ENCODE measurements at places on chromosomes 6 and 20. TPM values are rescaled to one million over a fixed set of nuclear protein-coding genes. Genes with fewer than 3 reads are reported as not detected.

DNA sequence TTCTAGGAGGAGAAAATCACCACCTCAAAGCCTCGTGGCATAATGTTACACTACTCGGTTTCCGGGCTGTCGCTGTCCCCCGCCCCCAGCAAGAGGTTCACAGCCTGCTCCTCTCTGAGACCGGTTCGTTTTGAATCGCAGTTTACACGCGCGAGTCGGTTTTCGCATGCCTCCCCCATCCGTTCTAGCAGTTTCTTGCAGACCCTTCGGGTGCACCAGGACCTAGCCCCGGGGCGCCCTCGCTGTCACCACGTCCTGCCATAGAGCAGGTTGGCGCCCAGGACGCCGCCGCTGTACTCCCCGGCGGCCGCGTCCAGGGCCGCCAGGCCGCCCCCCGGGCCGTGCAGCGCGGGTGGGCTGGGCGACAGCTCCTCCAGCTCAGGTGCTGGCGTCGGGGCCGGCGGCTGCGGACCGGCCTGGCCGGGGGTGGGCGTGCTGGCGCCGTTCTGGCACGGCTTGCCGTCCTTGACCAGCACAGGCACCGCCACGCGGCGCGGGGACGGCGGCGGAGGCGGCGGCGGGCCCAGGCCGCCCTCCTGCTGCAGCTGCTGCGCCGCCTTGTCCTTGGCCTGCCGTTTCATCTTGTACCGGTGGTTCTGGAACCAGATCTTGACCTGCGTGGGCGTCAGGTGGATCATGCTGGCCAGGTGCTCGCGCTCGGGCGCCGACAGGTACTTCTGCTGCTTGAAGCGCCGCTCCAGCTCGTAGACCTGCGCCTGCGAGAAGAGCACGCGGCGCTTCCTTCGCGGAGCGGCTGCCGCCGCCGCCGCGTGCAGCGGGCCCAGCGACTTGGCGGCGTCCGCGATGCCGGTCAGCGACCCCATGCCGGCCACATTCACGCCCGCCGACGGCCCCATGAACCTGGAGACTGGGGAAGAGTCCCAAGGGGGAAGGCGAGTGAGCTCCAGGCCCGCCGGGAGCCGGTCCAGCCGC, 1.4 kb downstream of the NKX2-4 start:
- peak overlapping the region; percentile 29 for H3K27ac ChIP-seq
- H3K36me3 ChIP-seq: peaks cover 4% of the 10 kb centered on the region
- peak overlapping the region; percentile 77 for H3K4me3 ChIP-seq
- peak; percentile 26 for DNase-seq
- peaks cover 61% of the 10 kb centered on the region for H3K27me3 ChIP-seq

DNA sequence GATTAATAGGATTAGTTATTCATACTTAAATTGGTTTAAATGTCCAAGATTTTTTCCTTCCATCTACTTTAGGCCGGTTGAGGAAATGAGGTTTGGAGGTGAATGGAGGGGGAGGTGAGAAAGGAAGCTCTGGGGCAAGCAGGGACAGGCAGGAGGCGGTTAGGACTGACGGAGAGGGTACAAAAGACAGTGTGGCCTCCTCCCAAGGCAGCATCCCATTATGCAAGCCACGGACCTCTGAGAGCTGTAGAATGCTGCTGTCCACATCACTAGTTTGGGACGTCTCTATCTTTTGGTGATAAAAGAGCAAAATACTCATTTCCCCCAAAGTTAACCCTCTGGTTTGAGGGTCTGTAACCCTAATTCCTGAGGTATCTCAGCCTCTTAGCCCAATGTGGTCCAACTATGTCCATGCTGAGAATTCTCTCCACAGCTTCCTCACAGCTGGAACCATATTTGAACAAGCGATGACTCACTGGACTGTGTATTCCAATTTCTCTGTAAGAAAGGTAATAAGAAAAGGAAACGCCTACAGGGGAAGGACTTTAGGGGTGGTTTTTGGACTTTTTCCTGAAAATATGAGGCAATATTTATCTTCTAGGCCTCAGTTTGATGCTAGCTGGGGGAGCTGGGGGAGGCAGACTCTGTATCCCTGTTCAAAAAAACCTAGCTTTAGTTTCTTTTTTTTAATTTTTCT, 172.2 kb downstream of the TFAP2B start:
- no peak overlapping the region for H3K4me3 ChIP-seq
- H3K27ac ChIP-seq: no peak overlapping the region
- no peaks in the 10 kb centered on the region for H3K36me3 ChIP-seq
- H3K27me3 ChIP-seq: no peaks in the 10 kb centered on the region
- no peak for DNase-seq

GRCh38 chr6:8066108-8066507, 1.9 kb upstream of the BLOC1S5 start:
- no peaks in the 10 kb centered on the region for H3K36me3 ChIP-seq
- peak overlapping the region; percentile 92 for H3K27ac ChIP-seq
- H3K27me3 ChIP-seq: no peaks in the 10 kb centered on the region

DNA sequence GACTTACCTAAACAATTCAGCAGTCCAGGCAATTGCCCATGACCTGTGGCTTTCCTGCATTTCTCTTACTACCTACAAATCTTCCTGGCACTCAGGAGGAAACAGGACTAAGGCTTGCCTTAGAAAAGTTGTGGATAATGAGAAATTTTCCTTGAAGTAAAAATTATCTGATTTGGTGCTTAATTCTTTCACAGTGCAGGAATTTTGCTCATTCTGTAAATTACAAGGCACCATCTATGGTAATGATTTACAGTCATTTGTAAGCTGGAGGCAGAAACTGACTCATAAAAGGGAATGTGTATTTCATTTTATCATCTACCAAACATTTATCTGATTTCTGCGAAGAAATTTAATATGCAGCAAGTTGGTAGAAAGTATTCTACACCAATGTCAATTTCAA, 211.5 kb upstream of the FKBP1C start:
- no peaks in the 10 kb centered on the region for H3K36me3 ChIP-seq
- no peaks in the 10 kb centered on the region for H3K27me3 ChIP-seq
- no peak overlapping the region for H3K27ac ChIP-seq
- H3K4me1 ChIP-seq: no peaks in the 10 kb centered on the region
- no peak overlapping the region for H3K4me3 ChIP-seq
- no peak for DNase-seq

- peaks cover 8% of the 10 kb centered on the region for H3K4me1 ChIP-seq
- DNase-seq: peak; percentile 53
- H3K4me3 ChIP-seq: no peak overlapping the region
- peaks cover 30% of the 10 kb centered on the region for H3K27me3 ChIP-seq
- no peak overlapping the region for H3K27ac ChIP-seq
These were observed 89.1 kb downstream of the NCR2 start for GRCh38 chr6:41424370-41425058.

GRCh38 chr20:24317224-24317623, 152.2 kb upstream of the SYNDIG1 start:
- H3K36me3 ChIP-seq: no peaks in the 10 kb centered on the region
- H3K27ac ChIP-seq: no peak overlapping the region
- no peaks in the 10 kb centered on the region for H3K4me1 ChIP-seq

DNA sequence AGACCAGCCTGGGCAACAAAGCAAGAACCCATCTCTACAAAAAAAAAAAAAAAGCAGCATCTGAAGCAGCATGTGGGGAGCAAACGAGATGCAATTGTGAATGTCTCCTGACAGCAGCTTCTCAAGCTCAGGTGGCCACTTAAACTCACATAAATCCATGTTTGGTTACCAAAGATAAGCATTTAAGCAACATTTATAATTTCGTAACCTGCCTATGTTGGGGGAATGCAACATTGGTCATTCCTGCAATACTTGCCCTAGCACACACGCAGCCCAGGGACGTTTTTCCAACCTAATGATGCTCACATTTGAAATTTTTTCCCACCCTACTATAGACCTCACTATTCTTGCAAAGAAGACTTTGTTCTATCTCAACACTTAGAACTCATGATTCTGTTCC, 113.3 kb downstream of the ZFP64 start:
- H3K4me3 ChIP-seq: no peak overlapping the region
- H3K27ac ChIP-seq: no peak overlapping the region
- peaks cover 5% of the 10 kb centered on the region for H3K4me1 ChIP-seq
- no peak for DNase-seq
- H3K27me3 ChIP-seq: no peaks in the 10 kb centered on the region

GRCh38 chr6:136571065-136571464, 20.8 kb upstream of the MAP7 start:
- no peak overlapping the region for H3K27ac ChIP-seq
- no peaks in the 10 kb centered on the region for H3K27me3 ChIP-seq
- peaks cover 18% of the 10 kb centered on the region for H3K36me3 ChIP-seq
- no peak for DNase-seq
- H3K4me1 ChIP-seq: peaks cover 5% of the 10 kb centered on the region

- peaks cover 8% of the 10 kb centered on the region for H3K4me1 ChIP-seq
- H3K4me3 ChIP-seq: no peak overlapping the region
- H3K27me3 ChIP-seq: no peaks in the 10 kb centered on the region
These were observed 4.5 kb upstream of the ZNF451 start for GRCh38 chr6:57085471-57085870.

- H3K4me3 ChIP-seq: no peak overlapping the region
- no peak overlapping the region for H3K27ac ChIP-seq
- H3K36me3 ChIP-seq: no peaks in the 10 kb centered on the region
- H3K27me3 ChIP-seq: peaks cover 13% of the 10 kb centered on the region
- no peak for DNase-seq
These were observed 39.6 kb upstream of the PRSS35 start for GRCh38 chr6:83472767-83473166.

DNA sequence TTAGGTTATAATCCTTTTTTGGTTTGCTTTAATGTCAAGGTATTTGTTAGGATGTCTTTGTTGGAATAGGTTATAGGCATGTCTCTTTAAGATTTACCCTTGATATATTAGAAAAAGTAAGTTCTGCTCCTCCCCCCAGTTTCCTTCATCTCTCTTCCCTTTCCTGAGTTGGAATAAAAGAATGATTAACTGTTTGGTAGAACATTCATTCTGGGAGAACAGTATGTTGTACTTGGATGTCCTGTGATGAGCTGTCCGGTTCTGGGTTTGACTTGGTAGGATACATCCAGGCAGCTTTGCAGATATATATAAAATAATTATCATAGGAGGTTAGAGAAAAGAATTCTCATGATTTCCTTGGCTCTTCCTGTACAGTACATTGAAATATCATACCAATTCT, 199.6 kb upstream of the RREB1 start:
- no peak overlapping the region for H3K27ac ChIP-seq
- peaks cover 47% of the 10 kb centered on the region for H3K27me3 ChIP-seq
- no peak overlapping the region for H3K4me3 ChIP-seq
- no peaks in the 10 kb centered on the region for H3K36me3 ChIP-seq
- DNase-seq: no peak
- peaks cover 5% of the 10 kb centered on the region for H3K4me1 ChIP-seq

GRCh38 chr20:14780508-14780907, 443.1 kb upstream of the FLRT3 start:
- no peak overlapping the region for H3K27ac ChIP-seq
- DNase-seq: no peak
- H3K36me3 ChIP-seq: no peaks in the 10 kb centered on the region
- no peaks in the 10 kb centered on the region for H3K27me3 ChIP-seq
- H3K4me1 ChIP-seq: no peaks in the 10 kb centered on the region

DNA sequence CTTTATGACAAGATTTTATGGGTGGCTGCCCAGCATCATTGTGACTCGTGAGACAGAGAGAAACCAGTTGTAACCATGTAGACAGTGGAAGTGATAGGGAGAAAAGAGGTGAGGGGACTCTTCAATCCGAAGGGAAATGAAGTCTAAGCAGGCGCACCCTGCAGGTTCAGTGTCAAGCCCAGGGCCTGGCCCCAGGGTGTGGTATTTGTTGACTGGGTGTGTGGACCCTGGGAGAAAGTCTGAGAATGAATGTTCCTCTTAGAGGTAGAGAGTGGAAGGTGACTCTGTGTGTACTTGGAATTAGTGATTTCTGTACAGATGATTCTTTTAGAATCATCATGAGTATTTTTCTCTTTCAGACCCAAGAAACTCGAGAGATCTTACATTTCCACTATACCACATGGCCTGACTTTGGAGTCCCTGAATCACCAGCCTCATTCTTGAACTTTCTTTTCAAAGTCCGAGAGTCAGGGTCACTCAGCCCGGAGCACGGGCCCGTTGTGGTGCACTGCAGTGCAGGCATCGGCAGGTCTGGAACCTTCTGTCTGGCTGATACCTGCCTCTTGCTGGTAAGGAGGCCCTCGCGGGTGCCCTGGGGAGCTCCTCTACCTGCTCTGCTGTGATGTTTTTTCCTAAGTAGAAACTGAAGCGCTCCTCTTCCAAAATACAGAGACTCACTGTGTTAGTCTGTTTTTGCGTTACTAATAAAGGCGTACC, 68.0 kb downstream of the PTPN1 start:
- DNase-seq: no peak
- H3K27me3 ChIP-seq: no peaks in the 10 kb centered on the region
- H3K27ac ChIP-seq: peak overlapping the region; percentile 86
- no peak overlapping the region for H3K4me3 ChIP-seq
- peaks cover 9% of the 10 kb centered on the region for H3K4me1 ChIP-seq

DNA sequence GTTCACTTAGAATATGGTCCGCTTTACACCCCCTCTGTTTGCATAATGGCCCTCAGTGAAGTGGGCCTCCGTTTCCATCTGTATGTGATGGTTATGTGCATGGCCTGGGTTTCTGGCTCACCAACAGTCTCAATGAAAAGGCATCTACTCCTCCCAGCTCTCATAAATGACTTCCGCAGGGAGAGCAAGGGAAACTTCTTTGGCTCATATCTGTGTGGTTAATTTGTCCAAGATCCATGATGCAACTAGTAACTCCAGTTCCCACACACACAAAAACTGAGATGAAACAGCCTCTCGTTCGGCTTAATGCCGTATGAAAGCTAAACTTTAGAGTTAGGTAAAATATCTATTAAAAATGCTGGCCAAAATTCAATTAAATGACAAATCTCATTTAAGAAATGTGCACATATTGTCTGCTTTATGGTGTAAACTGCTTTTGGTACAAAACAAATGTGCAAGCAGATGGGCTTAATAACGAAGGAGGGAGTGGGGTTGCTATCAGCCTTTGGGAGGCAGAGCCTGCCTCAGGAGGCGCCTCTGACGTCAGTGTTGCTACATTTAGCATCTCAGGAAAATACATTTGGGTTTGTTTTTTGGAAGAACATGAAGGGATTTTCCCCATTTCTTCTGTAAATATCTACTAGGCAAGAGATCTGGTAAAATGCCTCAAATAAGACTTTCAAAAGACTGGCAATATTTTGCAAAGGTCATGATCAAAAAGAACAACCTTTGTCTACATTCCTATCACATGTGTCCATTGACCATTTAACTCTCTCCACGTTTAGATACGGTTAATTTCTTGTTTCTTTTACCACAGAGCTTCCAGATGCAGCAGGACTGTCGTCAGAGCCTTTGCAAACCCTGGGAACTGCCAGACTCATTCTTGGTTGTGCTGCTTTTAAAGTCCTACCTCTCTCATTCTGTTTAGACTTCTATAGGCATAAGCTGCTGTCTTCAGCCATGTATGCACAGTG, 96.8 kb downstream of the ARMC2 start:
- H3K27ac ChIP-seq: peak overlapping the region; percentile 62
- DNase-seq: no peak
- peaks cover 1% of the 10 kb centered on the region for H3K36me3 ChIP-seq
- no peak overlapping the region for H3K4me3 ChIP-seq
- H3K27me3 ChIP-seq: no peaks in the 10 kb centered on the region
- peaks cover 27% of the 10 kb centered on the region for H3K4me1 ChIP-seq

- H3K4me3 ChIP-seq: peak overlapping the region; percentile 89
- DNase-seq: peak; percentile 8
- H3K27ac ChIP-seq: no peak overlapping the region
- peaks cover 30% of the 10 kb centered on the region for H3K27me3 ChIP-seq
These were observed 493 bp downstream of the CRYBG1 start for GRCh38 chr6:106360989-106361430.

- peak overlapping the region; percentile 97 for H3K4me3 ChIP-seq
- peaks cover 16% of the 10 kb centered on the region for H3K36me3 ChIP-seq
- peaks cover 36% of the 10 kb centered on the region for H3K4me1 ChIP-seq
- H3K27me3 ChIP-seq: peaks cover 10% of the 10 kb centered on the region
These were observed 37.8 kb downstream of the HFE start for GRCh38 chr6:26124781-26125685.

Gene COL9A3
- not detected for total RNA-seq

Gene TENT5A
- 6.2 TPM for total RNA-seq

Gene TSHZ2
- total RNA-seq: 30.7 TPM

Gene TRAPPC3L
- not detected for total RNA-seq

Gene KCNQ5
- total RNA-seq: 3.3 TPM

Gene MYB
- total RNA-seq: 3.7 TPM
